Nephron progenitor cell (in vitro differentiated cells): ENCODE measurements at places on chromosomes 1 and 21.

GRCh38 chr1:203268901-203269653, 36.2 kb upstream of the BTG2 start:
- peak; percentile 50 for DNase-seq

DNA sequence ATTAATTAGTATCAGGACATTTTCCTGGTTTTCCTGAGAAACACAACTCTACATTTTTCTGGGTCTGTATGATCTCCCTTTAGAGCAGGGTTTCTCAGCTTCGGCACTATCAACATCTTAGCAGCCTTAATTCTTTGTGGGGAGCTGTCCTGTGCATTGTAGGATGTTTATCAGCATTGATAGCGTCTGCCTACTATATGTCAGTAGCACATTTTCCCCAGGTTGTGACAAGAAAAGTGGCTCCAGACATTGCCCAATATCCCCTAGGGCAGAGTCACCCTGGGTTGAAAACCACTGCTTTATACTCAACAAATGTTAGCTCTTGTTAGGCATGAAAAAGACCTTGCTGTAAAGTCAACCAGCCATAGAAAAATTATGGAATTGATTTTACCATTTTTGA, 195.1 kb upstream of the FMN2 start:
- DNase-seq: no peak

DNA sequence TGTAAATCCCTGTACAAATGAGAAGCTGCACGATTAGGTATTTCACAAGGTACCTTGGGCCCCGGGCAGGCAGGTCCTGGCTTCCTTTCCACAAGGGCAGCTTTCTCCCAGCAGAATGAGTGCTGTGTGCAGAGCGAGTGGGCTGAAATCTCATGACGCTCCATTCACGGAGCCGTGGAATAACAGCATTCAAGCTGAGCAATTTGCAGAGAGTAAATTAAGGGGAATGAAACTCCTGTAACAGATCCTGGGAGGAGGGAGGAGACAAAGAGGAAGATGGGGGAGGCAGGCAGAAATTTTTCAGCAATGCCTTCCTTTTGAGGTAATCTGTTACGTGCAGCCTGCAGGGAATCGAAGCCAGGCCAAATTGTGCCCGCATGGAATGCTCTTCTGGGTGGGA, 239.9 kb downstream of the TNR start:
- DNase-seq: no peak

GRCh38 chr1:203751051-203751450, 13.9 kb upstream of the LAX1 start:
- no peak for DNase-seq

DNA sequence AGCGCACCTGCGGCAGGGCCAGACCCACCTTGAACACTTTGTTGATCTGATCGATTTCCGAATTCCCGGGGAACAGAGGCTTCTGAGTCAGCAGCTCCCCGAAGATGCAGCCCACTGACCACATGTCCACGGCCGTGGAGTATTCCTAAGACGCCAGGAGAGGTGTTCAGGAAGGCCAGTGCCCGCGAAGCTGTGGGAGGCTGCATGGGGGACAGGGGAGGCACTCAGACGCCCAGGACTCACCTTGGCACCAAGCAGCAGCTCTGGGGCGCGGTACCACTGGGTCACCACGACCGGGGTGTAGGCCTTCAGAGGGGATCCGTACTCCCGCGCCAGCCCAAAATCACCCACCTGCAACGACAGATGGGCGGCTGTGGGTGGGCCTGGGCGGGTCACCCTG, 11.2 kb upstream of the SLC35E2B start:
- no peak for DNase-seq

DNA sequence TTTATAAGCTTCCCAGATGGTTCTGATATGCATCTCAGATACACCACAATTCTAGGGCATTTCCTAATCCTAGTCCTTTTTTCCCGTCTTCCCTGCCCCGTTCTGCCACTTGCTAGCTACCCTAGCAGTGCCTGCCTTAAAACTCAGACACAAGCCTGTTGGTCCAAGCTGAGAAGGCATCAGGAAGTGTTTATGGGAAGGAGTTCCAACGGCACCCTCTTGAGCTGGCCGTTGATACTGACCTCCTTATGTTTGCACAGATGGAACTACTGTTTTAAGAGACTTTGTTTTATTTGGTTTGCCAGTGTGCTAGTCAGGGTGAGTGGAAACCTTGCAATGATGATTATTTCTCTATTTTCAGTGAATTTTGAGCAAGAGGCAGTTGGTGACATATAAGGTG, 67.2 kb downstream of the UCK2 start:
- DNase-seq: no peak

GRCh38 chr1:190084552-190084951, 393.1 kb downstream of the BRINP3 start:
- DNase-seq: peak; percentile 21

DNA sequence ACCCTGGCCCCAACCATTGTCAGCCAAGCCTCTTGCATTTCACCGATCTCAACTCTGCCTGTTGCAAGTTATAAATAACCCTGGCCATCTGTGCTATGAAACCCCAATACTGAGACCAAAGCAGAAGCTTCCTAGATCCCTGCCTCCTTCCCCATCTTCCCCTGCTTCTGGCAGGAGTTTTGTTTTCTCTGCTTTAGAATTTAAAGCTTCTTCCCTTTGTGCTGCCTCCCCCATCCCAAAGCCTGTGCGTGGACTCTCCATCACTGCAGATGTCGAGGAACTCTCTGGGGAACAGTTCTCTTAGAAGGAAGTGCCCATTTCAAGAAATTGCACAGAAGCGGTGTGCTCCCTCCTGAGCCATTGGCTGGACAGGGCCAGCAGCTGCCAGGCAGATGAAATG, 17.4 kb upstream of the MYOG start:
- no peak for DNase-seq
